Stimulated activated CD4-positive, alpha-beta T cell treated with anti-CD3 and anti-CD28 coated beads, TNF-alpha, amount 100 ng/mL, for 24 hours (primary cell): ENCODE measurements at places on chromosomes 11 and 22.

DNA sequence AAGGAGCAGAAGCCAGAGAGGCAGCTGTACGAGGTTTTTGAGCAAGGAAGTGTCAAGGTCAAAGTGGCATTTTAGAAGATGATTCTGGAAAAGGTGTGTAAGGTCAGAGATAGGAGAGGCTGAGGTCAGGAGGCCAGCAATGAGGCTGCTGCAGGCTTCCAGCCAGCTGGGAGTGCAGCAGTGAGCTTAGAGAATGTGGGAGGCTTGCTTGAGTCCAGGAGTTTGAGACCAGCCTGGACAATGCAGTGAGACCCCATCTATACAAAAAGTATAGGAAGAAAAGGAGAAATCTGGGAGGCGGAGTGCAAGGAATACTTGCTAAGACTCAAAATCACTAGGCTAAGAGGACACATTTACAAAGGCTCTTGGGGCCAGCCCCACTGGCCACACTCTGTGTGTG is 96.5 kb downstream of the GRIK4 start:
- no peak for DNase-seq

DNA sequence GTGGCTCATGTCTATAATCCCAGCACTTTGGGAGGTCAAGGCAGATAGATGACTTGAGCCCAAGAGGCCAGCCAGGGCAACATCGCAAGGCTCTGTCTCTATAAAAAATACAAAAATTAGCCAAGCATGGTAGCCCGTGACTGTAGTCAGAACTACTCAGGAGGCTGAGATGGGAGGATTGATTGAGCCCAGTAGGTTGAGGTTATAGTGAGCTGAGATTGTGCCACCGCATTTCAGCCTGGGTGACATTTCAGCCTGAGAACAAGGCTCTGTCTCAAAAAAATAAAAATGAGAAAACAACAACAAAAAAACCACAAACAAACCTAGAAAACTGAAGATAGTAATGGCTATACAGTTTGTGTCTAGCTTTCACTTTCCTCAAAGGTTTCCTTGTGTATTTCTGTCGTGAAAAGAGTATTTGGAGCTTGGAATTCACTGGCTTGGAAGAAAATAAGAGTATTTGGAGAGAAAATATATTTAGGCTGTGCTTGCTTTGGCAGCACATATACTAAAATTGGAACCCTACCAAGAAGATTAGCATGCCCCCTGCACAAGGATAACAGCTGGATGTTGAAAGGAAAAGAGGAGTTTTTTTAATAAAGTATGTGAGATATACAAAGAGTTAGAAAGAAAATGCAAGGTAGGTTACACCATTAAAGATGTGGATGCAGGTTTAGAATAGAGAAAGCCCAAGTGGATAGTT is 3.9 kb upstream of the BIRC3 start:
- DNase-seq = no peak

- no peak for DNase-seq
Measured at GRCh38 chr11:32829157-32829679, 509 bp upstream of the PRRG4 start.

- no peak for DNase-seq
Measured at GRCh38 chr22:19948057-19948760, 6.6 kb upstream of the TXNRD2 start.

GRCh38 chr11:30786256-30787110 is 200.3 kb upstream of the MPPED2 start:
- no peak for DNase-seq

DNA sequence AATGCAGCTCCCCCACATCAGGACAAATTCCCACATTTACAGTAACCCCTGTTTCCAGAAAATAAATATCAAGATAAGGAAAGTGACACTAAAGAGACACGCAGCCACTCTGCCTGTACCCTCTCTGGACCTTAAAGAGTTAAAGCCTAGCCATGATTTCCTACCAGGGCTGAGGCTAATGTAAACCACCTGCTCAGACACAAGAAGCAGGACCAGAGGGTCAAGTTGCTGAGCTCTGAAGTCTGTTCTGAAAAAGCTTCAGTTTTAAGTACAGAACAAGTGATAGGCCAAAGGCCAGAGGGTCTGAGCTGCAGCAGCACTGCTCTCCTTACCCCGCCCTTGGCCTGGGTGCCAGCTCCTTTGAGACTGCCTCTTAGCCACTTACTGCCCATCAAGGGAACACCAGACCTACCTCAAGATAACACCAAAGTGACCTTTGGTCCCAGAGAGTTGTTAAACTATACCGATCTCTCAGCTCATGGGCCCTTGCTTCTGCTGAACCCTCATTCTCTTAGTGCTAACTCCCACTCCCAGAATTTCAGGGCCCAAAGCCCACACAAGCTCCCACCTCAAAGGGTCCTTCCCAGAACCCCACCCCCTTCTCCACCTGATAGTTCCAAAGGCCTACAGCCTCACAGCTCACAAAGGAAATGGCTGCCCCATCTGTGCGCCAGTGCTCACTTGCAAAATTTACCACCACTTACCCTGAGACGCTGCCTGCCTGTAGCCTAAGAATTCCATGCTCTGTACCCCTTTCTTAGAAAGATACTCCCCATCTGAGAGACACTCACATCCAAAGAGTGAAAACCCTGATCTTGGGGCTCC is 40.5 kb downstream of the IL18BP start:
- no peak for DNase-seq

- no peak for DNase-seq
Measured at GRCh38 chr11:84316866-84317555, 1030.8 kb upstream of the CCDC90B start.

GRCh38 chr22:44488354-44488753 is 9.7 kb downstream of the RTL6 start:
- no peak for DNase-seq

DNA sequence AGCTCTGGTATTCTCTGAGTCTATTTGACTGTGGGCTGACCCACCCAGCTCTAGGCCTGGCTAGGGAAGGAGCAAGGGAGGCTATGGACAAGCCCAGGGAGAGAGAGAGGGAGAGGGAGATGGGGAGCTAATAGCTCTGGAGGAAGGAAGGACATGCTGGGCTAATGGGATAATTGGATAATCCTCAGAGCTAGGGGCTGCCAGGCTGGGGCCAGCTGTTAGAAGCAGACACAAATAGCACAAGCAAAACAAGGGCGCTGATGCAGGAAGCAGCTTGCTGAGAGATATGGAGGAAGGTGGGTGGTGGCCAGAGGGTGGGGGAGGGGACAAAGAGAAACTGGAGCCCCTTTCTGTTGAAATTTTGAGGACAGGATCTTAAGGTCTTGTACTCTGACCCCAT is 23.2 kb downstream of the ADORA2A start:
- no peak for DNase-seq

GRCh38 chr22:19398206-19398605 is 33.3 kb downstream of the HIRA start:
- DNase-seq = no peak

GRCh38 chr22:28029201-28029948 is 110.3 kb upstream of the PITPNB start:
- no peak for DNase-seq

GRCh38 chr11:100637706-100638105 is 49.4 kb upstream of the ARHGAP42 start:
- no peak for DNase-seq

- DNase-seq = no peak
Measured at GRCh38 chr22:43118953-43119458, 8.5 kb downstream of the BIK start.

DNA sequence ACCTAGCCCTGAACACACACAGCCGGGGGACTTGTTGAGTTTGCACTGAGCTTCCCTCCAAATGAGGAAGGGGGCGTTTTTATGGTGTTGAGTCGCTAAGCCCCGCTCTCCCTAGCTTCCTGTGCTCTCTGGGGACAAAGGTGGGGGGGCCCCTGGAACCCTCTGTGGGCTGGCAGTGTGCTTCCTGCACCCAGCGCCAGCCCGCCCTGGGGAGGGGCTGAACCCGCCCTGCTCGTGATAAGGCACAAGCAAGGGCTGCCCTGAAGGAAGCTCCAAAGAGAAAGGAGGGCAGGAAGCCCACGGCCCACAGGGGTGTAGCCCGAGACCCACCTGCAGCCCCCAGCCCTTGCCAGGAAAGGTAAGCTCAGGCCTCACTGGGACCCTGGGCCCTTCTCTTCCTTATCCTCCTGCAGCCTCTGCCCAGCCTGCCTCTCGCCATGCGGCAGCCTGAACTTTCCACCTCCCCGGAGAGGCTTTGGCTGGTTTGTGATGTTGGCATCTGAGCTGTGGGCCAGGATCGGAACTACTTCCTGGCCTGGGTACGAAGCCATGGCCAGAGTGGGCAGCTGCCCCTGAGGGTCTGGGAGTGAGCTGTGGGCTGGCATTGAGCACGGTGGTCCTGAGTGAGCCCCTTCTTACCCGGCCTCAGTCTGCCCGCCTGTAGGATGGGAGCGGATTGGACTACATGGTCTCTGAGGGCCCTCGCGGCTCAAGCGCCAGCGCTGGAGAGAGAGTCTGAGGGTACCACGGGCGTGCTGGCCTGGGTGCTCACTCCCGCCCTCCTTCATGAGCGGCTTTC is at the start of gene FERMT3:
TSS of gene FERMT3 (plus strand) at position 265 of the 799 bp plus-strand sequence. CDS start 644 bp downstream, outside the sequence.
- peak; percentile 64 for DNase-seq

DNA sequence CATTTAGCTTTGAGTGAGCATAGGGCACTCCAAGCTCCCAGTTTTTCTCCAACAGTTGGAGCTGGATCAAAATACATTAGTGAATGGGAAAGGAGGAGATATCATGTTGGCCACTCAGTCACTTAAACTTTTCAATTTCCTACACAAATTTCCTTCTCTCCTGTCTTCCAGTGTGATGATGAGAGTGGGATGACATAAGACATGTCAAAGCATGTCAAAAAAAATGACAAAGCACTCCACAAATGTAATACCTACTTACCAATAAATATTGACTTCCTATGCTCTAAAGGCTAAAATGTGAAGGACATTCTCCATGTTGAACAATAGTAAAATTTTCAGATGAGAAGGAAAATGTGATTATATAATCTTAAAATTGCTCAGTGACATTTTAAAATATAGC is 1.5 kb upstream of the GRM5 start:
- DNase-seq = no peak

- DNase-seq = no peak
Measured at GRCh38 chr22:31869739-31870138, 74.6 kb upstream of the YWHAH start.

GRCh38 chr11:106286881-106287504 is 209.5 kb downstream of the AASDHPPT start:
- DNase-seq = no peak

DNA sequence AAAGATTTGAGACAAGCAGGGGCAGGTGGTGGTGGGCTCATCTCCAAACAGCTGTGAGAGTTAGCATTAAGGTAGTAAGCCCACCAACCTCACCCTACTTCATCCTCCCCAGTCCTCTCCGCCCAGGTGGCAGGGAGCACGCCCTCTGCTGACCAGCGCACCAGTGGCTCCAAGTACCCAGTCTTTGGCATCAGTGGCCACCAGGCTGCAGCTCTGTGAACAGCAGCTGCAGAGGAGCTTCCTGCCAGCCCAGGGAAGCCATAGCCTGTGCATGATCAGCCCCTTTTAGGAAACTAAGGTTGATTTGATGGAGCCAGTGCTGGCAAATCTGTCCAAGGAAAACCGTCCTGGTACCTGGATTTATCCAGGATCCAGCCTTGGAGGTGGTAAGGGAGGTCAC is 21.7 kb downstream of the CAVIN3 start:
- DNase-seq = no peak

- no peak for DNase-seq
Measured at GRCh38 chr22:46147471-46148267, 2.7 kb upstream of the PPARA start.

DNA sequence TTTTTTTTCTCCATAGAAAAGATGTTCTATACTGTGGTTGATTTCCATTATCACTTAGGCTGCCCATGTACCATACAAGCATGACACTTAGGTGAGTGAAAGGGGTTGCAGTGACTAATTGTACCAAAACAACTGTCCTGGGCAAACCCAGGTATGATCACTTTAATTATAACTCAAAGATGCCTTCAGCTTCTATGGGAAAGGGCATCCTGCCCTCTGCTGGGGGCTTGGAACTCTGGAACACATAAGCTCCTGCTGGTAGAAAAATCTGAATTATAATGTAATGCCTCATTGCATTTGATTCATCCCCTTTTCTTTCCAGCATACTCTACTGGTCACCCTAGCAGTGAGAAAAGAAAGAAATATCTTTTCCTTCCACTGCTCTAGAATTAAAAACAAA is 206.3 kb downstream of the DDX10 start:
- no peak for DNase-seq

DNA sequence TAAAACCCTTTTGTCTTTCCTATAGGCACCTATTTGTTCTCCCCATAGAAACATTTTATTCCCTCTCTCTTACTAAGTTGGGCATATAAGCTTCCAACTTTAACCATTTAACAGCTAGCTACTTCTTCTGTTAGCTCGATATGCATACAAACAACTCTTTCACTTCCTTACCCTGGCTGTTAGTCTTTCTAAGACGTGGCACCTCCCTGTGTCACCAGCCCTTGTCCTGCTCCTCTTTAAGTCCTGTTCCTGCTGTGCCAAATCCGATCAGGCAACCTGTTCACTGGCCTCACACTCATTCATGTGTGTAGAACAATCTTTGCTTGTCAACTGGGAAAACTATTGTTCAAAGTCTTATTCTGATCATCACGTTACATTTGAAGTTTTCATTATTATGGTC is 1376.1 kb upstream of the TENM4 start:
- DNase-seq = no peak

DNA sequence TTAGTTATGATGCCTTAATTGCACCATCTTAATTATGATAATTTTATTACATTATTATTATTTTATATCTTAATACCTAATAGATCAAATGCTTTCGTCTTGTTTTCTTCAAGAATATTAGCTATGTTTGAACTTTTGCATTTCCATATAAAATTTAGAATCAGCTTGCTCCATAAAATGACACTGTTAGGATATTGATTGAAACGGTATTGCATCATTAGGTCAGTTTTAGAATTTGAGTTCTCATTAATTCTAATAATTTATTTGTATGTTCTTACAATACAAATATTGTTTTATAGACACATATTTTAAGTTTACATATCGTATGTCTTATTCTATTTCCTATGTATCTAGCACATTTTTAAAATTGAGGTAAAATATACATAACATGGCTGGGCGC is 6.7 kb downstream of the CFAP68 start:
- DNase-seq = no peak
